ENCODE measurements at places on chromosomes 2 and 18. TPM values are rescaled to one million over a fixed set of nuclear protein-coding genes. Genes with fewer than 3 reads are reported as not detected.

Gene CYS1
- 0.99 TPM for total RNA-seq

Gene ATOH8
- total RNA-seq: 5.7 TPM

Gene HOXD13
- 0.34 TPM for total RNA-seq

Gene STPG4
- total RNA-seq: 0.12 TPM

Gene MYO1B
- 72.4 TPM for total RNA-seq

Gene PER2
- 3.3 TPM for total RNA-seq

Gene RAB12
- 26.4 TPM for total RNA-seq

Gene DYTN
- total RNA-seq: not detected

Gene NYAP2
- not detected for total RNA-seq

Gene POLE4
- 178 TPM for total RNA-seq

Gene SERPINB7
- total RNA-seq: 1.7 TPM

Gene NBAS
- total RNA-seq: 16.5 TPM

Gene SERPINB10
- not detected for total RNA-seq

Gene IL1B
- 0.18 TPM for total RNA-seq

Gene BOLL
- total RNA-seq: not detected

Gene RMDN2
- 4.2 TPM for total RNA-seq

Gene GCG
- not detected for total RNA-seq

Gene CRYGC
- not detected for total RNA-seq

Gene GAL3ST2
- total RNA-seq: 0.28 TPM

Gene FOSL2
- 44.6 TPM for total RNA-seq

Gene ALPP
- total RNA-seq: 0.35 TPM

Gene SLC25A12
- 14.2 TPM for total RNA-seq

Measured in A549 treated with CpdA at 1 μM for 4 hours (cell line).